Stimulated activated memory B cell treated with anti-CD40 and anti-IgM and Interleukin-4, amounts not matched to agents 10 μg/mL and 1 μg/mL and 100 μg/mL, for 72 hours (primary cell): ENCODE measurements at places on chromosomes 16 and 17.

- ATAC-seq = no peak
Measured at GRCh38 chr17:29205047-29205446, 24.8 kb upstream of the MYO18A start.

- no peak for ATAC-seq
Measured at GRCh38 chr16:1209081-1209480, 16.0 kb downstream of the TPSG1 start.

DNA sequence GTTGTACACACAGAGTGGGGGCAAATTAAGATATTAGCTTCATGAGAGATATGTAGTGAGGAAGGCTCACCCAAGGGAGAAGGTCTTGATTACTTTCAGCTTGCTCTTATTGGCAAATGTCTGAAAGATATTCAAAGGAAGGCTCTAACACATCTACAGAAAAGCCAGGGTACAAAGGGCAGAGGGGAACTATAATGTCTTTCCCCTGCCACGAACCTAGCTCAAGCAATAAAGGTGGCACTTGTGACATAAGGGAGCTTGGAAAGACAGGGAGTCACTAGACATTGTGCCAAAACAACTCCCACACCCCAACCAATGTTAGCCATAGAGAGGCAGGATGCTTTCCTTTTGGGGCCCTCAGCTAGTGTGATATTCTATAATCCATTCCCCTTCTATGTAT lies 52.2 kb upstream of the SOX9 start:
- no peak for ATAC-seq

DNA sequence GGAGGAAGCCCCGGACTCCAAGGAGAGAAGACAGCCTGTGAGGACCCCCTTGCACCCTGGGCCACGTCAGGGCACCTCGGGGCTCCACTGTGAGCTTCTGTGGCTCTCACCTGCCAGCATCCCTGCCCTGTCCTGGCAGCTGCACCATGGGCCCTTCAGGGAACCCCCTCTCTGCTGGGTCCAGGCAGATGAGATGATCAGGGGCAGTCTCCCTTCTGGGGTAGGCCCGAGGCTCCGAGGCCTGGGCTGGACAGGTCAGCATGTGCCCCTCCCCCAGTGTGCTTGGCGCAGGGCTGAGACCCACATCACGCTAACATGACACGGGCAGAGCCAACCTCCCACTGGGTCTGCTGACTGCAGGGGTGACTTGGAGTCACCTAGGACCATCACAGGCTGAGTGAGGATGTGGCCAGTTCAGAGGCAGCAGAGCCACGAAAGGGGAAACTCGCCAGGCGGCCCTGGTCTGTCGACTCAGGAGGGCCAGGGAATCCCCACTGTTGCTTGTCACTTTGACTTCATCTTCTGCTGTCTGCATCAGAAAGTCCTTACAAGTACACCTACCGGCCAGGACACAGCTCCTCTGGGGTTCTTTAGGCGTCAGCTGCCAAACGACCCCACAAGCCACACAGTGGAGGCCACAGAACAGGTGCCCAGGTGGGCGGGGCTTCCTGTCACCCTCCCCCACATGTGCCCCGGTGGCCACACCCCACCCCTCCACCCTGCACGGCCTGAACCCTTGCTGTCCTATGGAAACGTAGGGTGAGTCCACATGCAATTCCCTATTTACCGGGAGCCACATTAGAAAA lies 2.2 kb downstream of the GALNS start:
- ATAC-seq = peak; percentile 44

DNA sequence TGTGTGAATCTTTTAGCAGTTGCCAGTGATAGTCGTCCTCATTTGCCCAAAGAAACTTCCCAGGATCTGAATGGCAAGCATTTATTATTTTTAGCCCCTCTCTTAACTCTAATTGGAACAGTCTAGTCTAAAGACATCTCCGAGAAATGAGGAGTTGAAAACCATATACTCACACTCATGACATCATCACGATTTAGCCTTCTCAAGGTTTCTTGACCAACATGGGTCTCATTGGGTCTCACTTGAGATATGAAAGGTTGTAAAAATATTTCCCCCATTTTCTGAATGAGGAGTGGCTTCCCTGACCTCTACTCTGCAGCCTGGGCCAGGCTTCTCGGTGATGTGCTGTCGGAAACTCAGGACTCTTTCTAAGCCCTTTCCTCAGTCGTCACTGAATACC lies 37.1 kb upstream of the CACNG1 start:
- ATAC-seq = no peak

GRCh38 chr17:1709971-1710806 lies at the start of gene TLCD2:
Gene TLCD2, minus strand, starts transcription at chr17:1710377. Its CDS starts 135 bp downstream, at chr17:1710242.
- peak; percentile 57 for ATAC-seq

DNA sequence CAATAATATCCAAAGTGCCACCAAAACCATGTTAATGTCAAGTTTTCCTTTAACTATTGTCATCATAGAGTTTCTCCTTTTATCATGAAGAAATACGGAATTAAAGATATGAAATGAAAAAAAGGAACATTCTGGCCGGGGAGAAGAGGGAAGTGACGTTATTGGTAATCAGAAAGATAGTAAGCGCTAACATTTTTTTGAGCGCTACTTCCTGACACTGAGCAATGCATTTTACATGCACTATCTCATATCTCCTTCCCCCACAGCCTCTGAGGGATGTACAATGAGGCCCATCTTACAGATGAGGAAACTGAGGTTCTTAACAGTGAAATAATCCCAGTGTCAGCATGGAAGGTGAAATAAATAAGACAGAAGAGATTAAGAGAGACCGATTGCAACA lies 410.9 kb downstream of the SOX9 start:
- ATAC-seq = no peak

- ATAC-seq = no peak
Measured at GRCh38 chr17:41339571-41340172, 11.0 kb downstream of the KRT33A start.

- no peak for ATAC-seq
Measured at GRCh38 chr17:67629971-67630320, 87.8 kb upstream of the NOL11 start.

GRCh38 chr16:22018559-22018958 lies 10.6 kb downstream of the MOSMO start:
- ATAC-seq = no peak

DNA sequence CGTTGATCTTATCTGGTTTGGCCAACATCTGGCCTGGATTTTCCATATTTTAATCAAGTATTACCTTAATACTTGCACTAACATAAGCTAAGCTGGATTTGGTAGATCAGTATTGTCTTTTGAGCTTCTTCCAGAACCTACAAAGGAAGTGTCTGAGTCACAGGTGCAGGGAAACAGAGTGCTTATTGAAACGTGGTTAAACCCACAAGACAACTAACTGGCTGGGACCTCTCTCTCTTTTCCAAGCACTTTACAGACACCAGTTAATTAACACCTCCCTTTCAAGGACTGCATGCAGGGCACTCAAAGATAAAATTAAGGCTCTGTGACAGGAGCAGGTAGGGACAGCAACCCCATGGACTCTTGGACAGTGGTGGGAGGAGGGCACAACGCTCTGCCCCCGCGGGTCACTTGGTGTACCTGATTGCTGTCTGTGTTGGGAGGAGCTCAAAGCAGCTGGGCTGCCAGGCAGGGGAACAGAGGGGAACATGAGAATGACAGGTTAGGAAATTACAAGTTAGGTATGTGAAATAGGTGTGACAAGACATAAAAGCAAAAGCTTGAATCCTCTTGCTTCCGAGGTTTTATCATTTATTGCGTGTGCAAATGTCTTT lies 133.7 kb upstream of the MON1B start:
- ATAC-seq = no peak

DNA sequence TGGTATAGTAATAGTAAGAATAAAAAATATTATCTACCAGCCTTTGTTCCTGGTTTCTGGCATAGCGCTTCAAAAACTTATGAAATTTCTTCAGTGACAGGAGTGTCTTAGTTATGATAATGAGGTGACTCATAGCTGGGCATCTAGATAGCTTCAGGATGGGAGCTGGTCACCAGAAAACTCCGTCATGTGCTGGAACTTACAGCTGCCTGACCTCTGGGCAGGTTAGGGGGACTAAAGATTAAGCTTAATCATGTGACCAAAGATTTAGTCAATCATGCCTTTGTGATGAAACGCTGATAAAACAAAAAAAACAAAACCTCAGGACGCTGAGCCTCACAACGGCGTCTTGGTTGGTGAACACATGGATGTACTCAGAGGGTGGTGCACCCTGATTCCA lies 154.2 kb downstream of the MYO1D start:
- ATAC-seq = no peak

DNA sequence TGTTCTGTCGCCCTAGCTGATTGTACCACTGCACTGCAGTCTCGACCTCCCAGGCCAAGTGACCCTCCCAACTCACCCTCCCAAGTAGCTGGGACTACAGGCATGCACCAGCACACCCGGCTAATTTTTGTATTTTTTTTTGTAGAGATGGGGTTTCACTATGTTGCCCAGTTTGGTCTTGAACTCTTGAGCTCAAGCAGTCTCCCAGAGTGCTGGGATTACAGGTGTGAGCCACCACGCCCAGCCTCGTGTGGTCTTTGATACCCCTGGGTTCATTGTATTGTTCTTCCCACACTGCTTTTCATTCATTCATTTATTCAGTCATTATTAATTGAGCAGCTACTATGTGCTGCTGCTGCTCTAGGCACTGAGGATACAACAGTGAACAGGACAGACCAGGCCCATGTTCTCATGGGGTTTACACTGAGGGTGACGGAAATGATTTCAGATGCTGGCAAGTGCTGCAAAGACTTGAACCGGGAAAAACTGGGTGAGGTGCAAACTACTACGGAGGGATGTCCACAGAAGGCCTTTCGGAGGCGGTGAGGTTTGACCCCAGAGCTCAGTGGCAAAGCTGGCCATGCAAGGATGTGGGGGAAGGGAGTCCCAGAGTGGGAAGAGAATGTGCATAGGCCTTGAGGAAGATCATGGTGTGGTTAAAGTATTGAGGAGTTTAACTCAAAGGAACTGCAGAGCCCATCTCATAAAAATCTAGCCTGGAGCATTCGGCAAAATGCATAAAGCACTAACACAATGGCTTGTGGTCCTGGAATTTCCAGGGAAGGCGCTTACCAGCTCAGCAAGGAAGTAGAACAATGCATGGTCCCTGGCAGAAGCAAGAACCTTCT lies 10.9 kb downstream of the ABCC1 start:
- ATAC-seq = no peak

GRCh38 chr16:56916571-56917403 lies 15.2 kb upstream of the HERPUD1 start:
- ATAC-seq = peak; percentile 78

- no peak for ATAC-seq
Measured at GRCh38 chr17:11742886-11743285, 144.6 kb downstream of the DNAH9 start.

DNA sequence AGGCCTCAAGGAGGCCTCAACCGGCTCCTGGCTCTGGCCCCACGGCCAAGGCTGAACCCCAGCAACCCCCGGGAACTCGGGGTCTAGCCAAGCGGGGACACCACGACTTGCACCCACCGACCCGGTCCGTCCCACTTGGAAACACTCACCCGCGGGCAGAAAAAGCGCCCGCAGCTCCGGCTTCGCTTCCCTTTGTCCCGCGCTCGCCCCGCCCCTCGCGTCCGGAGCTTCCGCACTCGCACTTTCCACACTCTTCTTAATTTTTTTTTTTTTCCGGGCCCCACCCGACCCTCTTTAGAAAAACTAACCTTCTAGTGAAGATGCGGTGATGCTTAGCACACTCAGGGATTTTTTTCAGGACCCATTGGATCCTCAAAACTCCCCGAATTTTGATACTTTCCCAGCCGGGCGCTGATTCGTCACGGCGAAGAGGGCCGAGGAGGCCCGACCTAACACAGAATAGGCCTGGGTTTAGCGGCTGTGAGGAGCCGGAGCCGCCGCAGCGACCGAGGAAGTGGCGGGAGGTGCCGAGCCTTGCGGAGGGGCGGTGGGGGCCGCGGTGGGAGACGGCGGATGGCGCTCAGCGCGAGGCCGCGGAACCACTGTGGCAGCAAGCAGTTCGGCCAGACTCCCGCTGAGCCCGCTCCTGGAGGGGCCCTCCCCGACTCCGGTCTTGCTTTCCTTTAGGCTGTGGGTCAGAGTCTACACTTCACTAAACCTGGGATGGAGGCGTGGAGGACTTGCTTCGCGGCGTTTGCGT lies at the start of gene SMARCE1:
SMARCE1 (minus strand) TSS at position 195 of the 760 bp plus-strand sequence. CDS start 2,016 bp downstream, outside the sequence.
- peak; percentile 91 for ATAC-seq
